NCI-H187 (cell line): ENCODE measurements at places on chromosomes 12 and 14.

- DNase-seq = peak; percentile 98
Measured at GRCh38 chr12:53984901-53985691, at the start of gene HOXC10. Gene HOXC10 (plus strand): TSS chr12:53985146. CDS start chr12:53985260, 114 bp downstream.

- no peak for DNase-seq
Measured at GRCh38 chr12:46516933-46517578, 144.5 kb upstream of the SLC38A2 start.

DNA sequence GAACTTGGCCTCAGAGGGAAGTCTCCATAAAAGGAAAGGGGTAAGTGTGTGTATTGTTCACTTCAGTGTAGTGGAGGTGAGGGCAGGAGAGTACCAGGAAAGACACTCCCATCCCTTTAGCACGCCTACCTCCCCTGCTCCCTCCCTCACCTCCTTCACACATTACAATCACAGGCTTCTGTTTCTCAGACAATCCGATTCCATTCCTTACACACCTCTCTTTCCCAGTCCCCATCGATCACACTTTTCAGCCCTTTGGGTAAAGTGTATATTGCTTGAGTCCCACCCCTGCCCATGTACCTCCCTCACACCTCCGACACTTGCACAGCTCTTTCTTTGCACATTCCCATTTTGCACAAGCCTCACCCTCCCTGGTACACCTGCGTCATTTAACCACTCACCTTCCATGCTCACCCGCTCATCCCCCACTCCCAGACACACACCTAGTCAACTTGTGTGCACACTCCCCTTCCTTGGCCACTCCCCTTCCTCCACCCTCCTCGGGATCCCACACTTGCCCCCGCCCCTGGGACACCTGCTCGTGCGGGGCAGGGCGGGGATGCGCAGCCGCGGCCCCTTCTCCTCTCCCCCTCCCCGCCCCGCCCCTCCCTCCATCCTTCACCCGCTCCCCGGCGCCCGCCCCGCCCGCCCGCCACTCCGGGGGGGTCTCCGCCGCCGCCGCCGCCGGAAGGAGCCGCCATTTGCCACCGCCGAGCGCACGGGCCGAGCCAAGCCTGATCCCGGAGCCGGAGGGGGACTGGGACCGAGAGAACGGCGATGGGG is at the start of gene MARCHF9:
Gene MARCHF9, plus strand, starts transcription at position 693 of the 783 bp plus-strand sequence. CDS start 426 bp downstream, outside the sequence.
- peak; percentile 95 for DNase-seq

DNA sequence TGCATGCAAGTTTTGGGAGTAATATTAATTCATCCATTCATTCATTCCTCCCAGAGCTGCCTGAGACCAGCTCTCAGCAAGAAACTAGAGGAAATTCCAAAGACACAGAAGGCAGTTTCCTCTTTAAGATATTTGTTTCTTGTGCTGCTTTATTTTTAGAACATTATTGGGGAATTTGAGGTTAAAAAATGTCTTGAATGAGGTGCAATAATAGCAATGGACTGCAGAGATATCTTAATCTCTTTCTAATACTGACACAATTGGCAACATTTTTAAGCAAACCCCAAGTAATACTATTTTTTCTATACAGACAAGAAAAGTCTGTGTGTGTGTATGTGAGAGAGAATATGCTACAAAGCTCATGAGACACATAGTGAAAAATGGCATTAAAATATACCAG is 190.2 kb upstream of the USP15 start:
- no peak for DNase-seq

DNA sequence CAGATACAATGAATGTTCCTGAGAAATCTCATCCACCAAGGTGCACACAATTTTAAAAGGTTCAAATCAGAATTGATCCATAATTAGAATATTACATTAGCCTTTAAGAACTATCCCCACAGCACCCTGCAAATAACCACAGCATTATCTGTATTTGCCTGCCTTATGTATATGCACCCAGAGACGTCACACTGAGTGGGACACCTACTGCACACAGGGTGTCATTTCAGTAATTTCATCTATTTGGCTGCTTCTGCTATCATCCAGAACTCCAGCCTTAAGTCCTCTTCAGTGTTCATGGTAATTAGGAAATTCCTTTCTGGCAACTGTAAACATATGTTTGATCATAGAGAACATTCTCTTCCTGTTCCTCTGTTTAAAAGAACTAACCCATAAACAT is 298.4 kb downstream of the SYT1 start:
- no peak for DNase-seq

DNA sequence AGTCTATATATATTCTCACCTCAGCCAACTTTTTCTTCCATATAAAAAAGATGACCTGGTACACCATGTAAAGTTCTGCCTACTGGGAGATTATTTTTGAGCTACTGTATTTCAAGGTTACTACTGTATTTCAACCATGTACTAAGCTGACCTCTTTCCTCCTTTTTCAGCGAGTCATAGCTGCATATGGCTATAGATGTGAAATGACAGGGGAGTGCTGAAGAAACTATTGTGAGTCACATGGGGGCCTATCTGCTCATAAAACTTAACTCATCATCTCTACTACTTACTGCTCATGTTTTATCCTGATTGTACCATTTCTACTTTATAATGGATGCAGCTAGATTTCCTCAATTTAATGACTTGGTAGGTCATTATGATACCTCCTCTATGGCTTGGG is 571.4 kb upstream of the ATP2B1 start:
- no peak for DNase-seq

GRCh38 chr12:77916276-77916675 is 85.6 kb downstream of the NAV3 start:
- no peak for DNase-seq

DNA sequence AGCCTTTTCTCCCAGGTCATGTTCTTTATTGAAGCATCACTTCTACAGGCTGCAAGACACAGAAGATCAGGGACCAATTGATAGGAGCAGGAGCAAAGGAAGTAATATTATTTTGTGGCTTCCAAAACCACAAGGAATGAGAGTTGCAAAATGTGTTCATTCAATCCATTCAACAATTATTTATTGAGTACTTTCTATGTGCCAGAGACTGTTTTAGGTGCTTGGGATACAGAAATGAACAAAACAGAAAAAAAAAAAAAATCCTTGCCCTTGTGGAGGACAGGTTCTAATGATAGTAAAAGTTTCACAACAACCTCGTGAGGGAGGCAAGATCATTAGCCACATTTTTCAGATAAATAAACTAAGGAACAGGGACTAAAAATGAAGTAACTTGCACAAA is 20.1 kb upstream of the DACT1 start:
- DNase-seq = no peak
